Activated effector memory CD4-positive, alpha-beta T cell treated with anti-CD3 and anti-CD28 coated beads, Interleukin-2, amount 50 U/mL, for 16 hours (primary cell): ENCODE measurements at places on chromosomes 7 and 10.

GRCh38 chr10:8034466-8035005, 20.0 kb upstream of the GATA3 start:
- peak; percentile 68 for DNase-seq

GRCh38 chr7:24912874-24913514, 67.0 kb downstream of the OSBPL3 start:
- no peak for DNase-seq

DNA sequence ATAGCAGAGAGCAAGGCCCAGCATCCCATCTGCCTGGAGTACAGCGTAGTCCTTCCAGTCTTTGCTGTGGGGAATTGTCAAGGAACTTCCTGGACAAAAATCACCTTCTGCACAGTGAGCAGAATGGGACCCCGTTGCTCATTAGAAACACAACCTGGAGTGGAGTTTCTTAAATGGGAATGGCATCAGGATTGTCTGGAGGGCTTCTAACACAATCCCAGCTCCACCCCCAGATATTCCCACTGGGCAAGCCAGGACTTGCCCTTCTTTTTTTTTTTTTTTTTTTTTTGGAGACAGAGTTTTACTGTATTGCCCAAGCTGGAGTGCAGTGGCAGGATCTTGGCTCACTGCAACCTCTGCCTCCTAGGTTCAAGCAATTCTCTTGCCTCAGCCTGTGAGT, 356.4 kb downstream of the GALNT17 start:
- no peak for DNase-seq

- no peak for DNase-seq
Measured at GRCh38 chr10:63627396-63627795, 106.2 kb downstream of the REEP3 start.

- DNase-seq, result no peak
Measured at GRCh38 chr7:76065016-76065612, 17.2 kb downstream of the MDH2 start.

- DNase-seq, result peak; percentile 81
Measured at GRCh38 chr7:100483722-100484672, at the start of gene NYAP1. Gene NYAP1, plus strand, starts transcription at chr7:100483927. Its CDS starts 1,385 bp downstream, at chr7:100485312.

GRCh38 chr7:33698692-33699128, 206.6 kb upstream of the BMPER start:
- DNase-seq, result no peak

DNA sequence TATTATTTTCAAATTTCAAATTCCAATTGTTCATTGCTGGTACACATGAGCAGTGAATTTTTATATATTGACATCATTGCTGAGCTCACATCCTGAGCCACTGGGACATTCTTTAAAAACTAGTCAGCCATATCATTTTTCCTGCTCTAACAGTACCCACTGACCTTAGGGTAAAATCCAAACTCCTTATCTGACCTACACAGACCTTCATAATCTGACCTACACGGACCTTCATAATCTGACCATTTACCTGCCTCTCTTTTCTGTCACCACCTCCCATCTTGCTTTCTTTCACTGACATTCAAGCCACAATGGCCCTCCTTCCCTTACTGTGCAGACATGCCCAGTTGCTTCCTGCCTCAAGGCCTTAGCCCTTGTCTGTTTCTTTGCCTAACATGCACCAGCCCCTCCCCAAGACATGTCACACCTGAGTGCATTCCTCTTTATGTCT, 16.1 kb upstream of the CUZD1 start:
- no peak for DNase-seq

DNA sequence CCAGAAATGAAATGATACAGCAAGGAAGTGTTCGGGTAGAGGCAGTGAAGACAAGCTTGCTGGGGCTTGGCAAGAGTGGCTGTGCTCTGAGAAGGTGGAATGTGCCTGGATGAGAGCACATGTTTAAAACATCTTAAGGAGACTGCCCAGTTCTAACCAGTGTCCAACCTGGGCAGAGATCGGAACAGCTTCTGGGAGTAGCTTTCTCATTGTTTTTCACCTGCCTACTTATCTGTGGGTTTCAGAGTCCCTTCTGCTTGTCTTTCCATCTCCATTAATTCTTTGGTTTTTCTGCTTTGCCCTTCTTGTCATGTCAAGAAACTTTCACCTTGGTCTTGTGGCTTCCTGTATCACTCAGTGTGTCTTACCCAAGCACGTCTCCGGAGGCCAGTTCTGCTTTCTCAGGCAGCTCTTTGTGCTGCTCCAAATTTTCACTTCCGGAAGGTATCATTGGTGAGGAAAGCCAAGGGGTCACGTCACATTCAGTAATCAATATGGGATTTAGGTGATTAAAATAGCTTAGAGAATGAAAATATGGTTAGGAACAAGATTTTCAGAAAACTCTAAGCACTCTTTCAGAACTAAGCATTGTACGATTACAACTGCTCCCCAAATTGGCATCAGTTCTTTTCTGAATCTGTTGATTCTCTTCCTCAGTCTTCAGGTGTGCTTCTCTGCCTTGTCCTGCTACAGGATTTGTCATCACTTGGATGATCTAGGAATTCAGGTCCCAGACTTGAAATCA, 5.5 kb upstream of the LAMB4 start:
- DNase-seq, result no peak

DNA sequence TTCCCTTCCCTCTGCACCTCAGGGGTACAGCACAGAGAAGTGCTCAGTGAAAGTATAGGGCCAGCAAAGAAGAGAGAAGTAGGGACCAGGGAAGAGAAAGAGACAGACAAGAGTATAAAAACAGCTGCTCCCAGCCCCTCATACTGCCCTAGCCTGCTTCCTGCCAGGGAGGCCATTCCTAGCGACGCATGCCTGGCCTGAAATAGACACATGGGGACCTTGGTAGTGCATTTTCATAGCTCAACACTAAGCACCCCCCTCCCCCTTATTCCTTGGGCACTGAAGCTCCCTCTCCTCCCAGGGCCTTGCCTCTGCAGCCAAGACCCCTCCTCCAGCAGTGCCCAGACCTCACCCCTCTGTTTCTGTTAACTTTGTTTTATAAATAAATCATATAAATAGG, 64.7 kb downstream of the ZMIZ1 start:
- no peak for DNase-seq

GRCh38 chr7:157446322-157446721, 109.5 kb downstream of the DNAJB6 start:
- peak; percentile 46 for DNase-seq

GRCh38 chr10:93992400-93993030, 1.2 kb upstream of the PLCE1 start:
- no peak for DNase-seq

DNA sequence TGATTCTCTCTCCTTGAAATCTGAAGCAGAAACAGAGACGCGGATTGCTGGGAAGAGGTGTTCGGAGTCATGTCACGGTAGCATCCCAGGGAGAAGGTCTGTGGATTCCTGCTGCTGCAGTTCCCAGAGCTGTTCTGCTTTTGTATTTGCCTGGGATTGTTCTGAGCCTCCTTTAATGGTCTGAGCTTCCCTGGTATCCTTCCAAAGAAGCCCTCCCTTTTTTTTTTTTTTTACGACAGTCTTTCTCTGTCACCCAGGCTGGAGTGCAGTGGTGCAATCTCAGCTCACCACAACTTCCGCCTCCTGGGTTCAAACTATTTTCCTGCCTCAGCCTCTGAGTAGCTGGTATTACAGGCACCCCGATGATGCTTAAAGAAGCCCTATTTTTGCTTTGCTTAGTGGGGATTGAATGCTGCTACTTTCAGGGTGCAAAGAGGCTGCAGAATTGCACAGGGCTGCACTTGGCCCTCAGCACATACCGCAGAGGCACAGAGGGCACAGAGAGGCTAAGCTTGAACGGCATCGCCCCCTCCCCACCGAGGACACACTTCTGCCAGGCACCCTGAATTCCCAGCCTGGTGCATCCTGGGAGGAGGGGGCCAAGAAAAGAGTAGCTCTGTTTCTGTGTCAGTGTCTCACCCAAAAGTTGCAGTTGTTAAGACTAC, 208.6 kb upstream of the GALNT17 start:
- no peak for DNase-seq

GRCh38 chr10:103429647-103430046, 22.5 kb downstream of the CALHM2 start:
- no peak for DNase-seq

DNA sequence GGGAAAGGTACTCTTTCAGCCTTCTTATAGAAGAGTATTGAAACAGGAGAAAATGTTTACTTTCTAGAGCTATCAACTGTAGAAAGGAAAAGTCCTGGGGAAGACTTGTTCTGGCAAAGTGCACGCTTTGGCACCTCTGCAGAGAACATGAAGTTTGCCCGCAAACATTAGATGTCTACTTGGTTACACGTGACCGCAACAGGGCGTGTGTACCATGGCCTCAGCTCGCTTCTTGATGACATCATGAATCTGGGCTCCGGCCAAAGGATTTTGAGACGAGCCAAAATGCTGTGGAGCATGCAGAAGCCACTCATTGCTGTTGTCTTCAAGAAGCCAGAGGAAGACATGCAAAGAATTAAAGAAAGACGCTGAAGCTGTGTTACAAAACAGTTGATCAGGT, 8.6 kb upstream of the TAS2R60 start:
- no peak for DNase-seq

GRCh38 chr7:121525155-121525819, 129.2 kb upstream of the FAM3C start:
- DNase-seq, result no peak

DNA sequence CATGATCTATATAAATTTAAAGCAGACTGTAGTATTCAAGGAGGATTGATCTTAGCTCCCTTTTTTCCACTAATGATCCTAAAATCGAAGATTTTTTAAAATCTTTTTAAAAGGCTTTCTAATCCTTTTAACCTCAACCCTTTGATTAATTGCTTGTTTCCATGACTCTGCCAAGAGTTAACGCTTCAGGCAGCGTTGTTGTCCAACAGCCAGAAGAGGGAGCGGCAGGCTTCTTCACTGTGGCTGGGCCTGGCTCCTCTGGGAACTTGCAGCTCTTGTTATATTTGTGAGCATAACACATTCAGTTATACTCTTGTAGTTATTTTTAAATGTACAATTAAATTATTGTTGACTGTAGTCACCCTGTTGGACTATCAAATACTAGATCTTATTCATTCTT, 26.3 kb downstream of the CRCP start:
- no peak for DNase-seq

- DNase-seq, result no peak
Measured at GRCh38 chr10:8453587-8453986, 399.1 kb downstream of the GATA3 start.
